ENCODE measurements at places on chromosomes 16 and 17.

GRCh38 chr17:68820825-68821481 lies 134.2 kb downstream of the ABCA8 start:
- peak; percentile 22 for DNase-seq

DNA sequence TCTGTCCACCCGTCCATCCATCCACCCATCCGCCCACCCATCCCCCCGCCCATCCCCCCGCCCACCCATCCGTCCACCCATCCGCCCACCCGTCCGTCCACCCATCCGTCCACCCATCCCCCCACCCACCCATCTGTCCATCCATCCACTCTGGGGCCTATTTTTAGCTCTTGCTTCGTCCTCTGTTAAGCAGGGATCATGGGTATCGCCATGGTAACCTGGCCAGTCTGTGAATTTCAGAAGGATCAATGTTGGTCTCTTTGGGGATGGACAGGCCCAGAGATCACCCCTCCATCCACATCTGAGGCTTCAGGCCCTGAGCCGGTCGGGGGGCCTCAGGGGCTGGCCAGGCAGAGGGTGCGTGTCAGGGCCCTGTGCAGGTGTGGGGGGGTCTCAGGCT lies 15.2 kb upstream of the DPEP1 start:
- no peak for DNase-seq

- no peak for DNase-seq
Observed at GRCh38 chr17:72775919-72776318, 316.6 kb downstream of the SLC39A11 start.

DNA sequence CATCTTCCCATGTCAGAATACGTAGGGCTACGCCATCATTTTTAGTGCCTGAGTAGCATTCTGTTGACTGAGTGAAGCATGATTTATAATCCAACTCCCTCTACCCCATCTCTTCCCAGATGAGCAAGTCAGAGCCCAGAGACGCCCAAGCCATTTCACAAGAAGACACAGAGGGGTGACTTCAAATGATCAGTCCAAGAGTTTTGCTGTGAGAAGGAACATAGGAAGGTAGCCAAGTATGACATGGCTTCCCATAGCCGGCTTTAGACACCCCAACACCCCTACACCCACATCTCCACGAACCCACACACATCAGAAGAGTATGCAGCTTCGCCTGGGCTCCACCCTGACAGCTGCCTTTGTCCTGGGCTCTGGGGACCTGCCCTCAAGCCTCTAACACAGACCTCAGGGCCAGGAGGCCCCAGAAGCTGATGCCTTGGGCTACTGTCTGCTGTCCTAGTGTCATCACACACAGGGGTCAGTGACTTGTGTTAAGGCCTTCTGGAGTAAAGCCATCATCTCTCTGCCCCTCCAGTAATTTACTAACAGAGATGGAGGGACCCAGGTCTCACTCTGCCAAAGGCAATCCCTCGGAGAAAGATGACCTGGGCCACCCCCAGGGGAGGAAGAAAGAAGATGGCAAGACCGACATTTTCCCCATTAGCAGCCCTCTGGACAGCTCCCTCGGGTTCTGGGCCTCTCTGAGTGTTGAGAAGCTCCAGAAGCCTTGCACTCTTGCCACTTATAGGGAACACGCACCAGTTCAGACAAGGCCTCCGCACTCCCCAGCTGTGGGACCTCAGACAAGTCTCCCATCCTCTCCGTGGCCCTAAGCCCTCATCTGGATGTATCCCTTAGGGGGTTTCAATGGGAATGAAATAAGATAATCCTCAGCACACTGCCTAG lies 38.7 kb upstream of the MRPS23 start:
- DNase-seq = no peak

DNA sequence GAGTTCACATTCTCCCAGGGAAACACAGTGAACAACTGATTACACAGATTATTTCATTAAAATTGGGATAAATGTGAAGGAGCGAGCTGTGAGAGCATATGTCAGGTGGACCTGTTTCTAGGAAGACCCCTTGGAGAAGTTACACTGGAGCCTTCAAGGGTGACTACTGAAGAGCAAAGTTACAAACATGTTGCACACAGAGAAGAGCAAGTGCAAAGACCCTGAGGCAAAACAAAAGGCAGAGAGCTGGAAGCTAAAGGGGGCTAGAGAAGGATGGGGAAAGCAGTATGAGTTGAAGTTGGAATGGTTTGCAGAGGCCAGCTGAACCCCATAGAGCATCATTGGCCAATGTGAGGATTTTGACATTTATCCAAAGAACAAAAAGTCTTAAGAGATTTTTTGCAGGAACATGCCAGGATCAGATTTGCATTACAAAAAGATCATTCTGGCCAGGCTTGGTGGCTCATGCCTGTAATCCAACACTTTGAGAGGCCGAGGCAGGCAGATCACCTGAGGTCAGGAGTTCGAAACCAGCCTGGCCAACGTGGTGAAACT lies 14.1 kb downstream of the PDZD9 start:
- peak; percentile 10 for DNase-seq

GRCh38 chr17:49125449-49125848 lies 7.1 kb upstream of the B4GALNT2 start:
- DNase-seq = no peak

- peak; percentile 41 for DNase-seq
Observed at GRCh38 chr17:75773808-75774470, 8.9 kb upstream of the GALK1 start.

- DNase-seq = no peak
Observed at GRCh38 chr16:47374629-47375028, 86.2 kb downstream of the ITFG1 start.

DNA sequence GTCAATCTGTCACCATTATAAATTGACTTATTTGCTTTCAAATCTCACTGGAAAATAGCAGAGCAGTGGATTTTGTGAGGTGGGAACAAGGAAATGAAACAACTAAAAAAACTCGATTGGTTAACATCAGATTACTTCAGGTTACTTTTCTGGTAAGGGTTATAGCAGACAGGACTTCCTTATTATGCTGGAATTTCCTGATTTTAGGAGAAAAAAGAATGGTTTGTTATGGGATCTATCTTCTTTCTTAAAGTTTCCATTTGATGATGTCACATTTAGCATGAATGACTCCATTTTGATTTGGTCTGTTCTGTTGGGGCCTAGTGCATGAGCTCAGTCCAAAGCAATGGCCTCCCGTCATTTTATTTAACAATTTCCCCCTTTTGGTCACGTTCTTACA lies 210.6 kb downstream of the KCNJ2 start:
- no peak for DNase-seq

GRCh38 chr16:35750157-35750689 lies 2290.8 kb downstream of the TP53TG3F start:
- no peak for DNase-seq

DNA sequence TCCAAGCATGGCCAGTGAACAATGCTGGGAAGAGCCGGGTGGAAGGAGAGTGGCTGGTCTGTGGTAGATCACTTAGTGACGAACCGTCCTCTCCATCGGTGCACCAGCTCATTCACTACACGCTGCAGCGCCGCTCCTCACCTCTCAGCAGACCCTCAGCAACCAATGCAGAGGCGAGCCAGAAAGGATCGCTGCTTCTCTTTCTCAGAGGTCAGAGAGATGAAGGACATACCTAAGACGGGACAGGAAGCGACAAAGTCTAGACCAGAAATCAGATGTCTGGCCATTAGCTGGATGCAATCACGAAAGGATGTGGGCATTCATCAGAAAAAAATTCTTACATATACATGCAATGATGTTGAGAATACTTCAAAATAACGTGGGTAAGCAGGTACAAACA lies 26.9 kb downstream of the NSMCE1 start:
- DNase-seq = no peak

DNA sequence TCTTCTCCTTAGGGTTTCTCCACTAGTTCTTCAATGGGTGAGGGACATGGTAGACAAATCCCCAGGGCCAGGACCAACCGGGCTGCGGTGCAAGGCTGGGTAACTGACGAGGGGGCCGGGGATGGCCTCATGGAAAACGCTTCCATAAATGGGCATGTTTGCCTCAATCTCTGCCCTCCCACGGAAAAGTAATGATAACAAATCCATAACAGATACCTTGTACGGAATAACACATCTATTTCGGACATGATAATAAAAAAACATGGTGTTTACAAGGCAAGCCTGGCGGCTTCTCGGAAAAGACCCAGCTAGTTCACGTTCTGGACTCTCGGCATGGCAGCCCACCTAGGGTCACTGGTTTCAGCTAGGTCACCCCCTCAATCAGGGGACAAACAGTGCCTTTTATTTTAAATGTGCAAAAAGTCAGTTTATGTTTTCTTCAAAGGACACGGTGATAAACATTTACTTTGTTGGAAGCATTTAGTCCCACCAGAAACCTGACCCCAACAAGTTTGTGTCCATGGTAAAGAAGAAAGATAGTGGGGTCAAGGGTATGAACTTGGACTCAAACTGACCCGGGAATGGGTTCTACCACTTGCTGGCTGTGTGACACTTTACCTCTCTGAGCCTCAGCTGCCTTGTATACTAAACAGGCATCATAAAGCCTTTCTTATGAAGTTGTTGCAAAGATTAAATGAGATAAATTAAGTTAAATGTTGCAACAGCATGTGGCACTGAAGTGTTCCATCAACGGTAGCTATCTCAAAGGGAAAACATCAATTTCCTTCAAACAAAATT lies 1.7 kb downstream of the MYH11 start:
- DNase-seq = no peak

GRCh38 chr17:82235056-82235774 lies 6.4 kb downstream of the SLC16A3 start:
- no peak for DNase-seq

- DNase-seq = peak; percentile 34
Observed at GRCh38 chr16:2979669-2980226, 498 bp downstream of the PKMYT1 start.

Measured in ELF-1 (cell line).